NCI-H2029 treated with DMSO at 0.1 percent for 48 hours (cell line): ENCODE measurements at places on chromosomes 12 and 14.
A peak's percentile ranks its signal among the peaks of the same experiment; 100 is the strongest.

GRCh38 chr12:75554556-75554880 lies 43.1 kb upstream of the KRR1 start:
- no peak for DNase-seq

DNA sequence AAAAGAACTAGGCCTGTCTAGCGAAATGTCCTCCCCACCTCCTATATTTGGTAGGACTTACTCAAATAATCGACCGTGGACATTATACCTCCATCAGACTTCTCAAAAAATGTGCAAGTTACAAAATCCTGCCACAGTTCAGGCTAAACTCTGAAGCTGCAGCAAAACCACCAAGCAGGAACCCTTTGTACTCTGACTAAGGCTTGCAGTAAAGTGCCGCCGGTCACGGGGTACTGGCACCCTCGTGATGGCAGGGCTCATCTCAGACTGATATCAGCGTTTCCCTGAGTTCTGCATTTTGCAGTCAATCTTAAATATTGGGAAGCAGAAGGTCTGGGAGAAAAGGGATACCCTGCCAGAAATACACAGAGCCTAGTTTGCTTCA lies 17.1 kb downstream of the SLC11A2 start:
- no peak for DNase-seq

DNA sequence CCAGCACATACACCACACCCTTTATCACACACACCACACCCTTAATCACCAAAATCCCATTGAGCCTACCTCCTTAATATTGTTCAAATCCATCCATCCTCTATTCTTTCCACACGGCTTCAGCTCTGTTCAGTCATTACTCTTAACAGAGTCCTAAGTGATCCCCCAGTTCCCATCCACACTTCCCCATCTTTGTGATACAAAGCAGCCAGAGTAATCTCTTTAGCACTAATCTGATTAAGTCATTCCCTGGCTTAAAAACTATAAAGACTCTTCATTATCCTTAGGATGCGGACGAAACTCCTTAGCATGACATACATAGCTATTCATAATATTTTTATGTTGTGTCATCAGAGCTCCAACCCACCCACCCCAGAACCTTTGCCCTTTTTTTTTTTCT lies 14.7 kb upstream of the MFAP5 start:
- no peak for DNase-seq

GRCh38 chr12:25311506-25311905 lies 60.8 kb upstream of the KRAS start:
- DNase-seq = no peak

- DNase-seq = no peak
Measured at GRCh38 chr14:71324767-71325272, 417.6 kb downstream of the PCNX1 start.

DNA sequence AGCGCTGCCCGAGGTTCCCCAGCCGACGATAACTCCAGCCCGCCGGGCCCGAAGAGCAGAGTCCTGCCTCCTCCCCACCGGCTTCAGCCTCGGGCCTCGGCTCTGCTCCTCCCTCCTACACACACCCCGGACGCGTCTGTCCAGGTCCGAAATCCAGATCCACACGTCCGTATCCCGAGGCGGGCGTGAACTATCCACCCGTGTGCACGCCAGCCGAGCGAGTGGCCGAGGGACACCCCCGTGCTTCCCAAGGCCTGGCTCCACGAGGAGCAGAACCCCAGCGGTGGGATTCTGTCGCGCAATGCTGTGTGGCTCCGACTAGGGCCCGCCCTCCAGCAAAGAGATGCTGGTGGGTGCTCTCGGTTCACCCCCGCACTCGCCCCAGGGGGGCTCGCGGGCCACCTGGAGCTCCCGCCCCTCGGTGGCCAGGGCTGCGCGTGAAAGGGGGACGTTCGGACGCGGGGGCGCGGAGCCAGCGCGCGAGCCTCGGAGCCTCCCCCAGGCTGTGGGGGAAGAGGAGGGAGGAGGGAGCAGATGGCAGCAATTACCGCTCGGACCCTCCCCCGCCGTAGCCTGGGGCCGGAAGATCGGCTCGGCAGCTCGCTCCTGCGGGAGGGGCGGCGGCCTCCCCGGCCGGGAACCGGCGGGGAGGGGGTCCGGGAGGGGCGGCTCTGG lies 18.9 kb upstream of the ANKRD33 start:
- no peak for DNase-seq

DNA sequence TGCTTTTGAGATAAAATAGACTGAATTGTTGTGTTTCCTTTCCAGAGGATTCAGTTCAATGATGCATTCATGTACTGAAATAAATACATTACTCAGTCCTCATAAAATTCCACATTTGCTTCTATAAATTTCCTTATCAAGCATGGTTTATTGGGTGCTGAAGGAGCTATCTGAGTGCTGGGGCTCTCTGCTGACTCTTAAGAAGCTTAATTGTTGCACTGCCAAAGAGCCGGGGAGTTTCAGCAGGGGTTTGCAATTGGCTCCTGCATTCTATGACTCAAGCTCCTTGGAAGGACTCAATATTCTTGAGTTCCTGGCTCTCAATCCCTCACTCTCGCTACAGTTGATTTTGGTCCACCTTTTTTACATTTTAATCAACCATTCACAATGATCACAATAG lies 69.8 kb upstream of the PYGL start:
- no peak for DNase-seq

- no peak for DNase-seq
Measured at GRCh38 chr12:105983622-105984320, 155.0 kb downstream of the NUAK1 start.

DNA sequence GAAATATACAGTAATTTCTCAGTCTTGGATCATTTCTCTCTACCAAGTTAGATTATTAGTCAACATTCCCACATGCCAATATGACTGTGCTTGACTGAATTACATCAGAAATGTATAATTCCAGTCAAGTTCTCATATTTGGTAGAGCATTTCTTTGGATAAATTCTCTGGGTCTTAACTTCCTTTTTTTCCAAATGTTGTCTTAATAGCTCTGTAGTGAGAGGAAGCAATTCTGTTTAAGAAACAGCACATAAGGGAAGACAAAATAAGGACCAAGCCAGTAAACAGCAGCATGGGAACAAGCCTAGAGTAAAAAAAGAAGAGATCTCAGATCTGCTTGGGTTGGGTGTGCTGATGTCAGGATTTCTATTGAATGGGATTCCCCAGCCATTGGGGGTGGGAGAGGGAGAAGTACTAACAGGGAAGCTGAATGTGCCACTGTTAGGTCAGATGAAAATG lies 14.2 kb upstream of the DYRK2 start:
- DNase-seq = no peak

- DNase-seq = no peak
Measured at GRCh38 chr12:19244312-19244711, 114.8 kb downstream of the PLEKHA5 start.

DNA sequence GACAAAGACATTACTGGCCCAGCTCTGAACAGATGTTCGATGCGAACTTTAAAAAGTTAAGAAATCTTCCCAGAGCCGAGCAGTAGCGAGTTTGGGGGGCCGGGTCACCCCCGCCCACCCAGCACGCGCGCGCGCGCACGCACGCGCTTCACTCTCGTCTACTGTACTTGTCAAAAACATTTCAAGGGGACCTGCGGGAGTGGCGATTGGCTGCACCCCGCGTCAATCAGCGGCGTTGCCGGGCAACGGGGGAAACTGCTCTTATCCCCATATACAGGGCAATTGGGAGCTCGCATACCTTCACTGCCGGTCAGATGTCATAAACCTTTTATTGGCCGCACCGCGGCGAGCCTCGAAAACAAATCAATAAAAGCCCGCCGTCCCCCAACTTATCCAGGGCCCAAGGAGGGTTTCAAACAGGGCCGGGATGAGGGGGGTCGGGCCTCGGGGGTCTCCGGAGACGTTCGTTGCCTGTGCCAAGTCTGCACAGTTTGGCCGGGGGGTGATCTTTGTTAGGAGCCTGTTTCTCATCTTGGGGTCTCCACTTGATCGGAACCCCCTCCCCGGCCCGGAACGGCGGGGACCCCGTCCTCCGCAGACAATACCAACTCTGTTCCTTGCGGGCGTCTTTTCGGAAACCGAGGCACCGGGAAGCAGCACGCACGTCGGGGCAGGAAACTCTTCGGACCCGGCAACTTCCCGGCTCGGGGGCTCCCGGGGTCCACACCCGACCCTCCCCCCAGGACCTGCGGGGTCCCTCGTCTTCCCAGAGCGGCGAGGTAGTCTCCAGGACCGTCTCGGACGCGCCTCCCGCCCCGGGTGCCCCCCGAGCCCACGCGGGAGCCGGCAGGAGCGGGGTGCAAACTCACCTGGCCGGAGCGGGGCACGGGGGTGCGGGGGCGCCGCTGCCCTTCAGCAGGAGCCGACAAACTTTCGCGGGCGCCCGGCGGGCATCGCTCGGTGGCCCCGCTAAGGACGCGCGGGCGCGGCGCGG lies 734 bp downstream of the FOXN3 start:
- peak; percentile 25 for DNase-seq

DNA sequence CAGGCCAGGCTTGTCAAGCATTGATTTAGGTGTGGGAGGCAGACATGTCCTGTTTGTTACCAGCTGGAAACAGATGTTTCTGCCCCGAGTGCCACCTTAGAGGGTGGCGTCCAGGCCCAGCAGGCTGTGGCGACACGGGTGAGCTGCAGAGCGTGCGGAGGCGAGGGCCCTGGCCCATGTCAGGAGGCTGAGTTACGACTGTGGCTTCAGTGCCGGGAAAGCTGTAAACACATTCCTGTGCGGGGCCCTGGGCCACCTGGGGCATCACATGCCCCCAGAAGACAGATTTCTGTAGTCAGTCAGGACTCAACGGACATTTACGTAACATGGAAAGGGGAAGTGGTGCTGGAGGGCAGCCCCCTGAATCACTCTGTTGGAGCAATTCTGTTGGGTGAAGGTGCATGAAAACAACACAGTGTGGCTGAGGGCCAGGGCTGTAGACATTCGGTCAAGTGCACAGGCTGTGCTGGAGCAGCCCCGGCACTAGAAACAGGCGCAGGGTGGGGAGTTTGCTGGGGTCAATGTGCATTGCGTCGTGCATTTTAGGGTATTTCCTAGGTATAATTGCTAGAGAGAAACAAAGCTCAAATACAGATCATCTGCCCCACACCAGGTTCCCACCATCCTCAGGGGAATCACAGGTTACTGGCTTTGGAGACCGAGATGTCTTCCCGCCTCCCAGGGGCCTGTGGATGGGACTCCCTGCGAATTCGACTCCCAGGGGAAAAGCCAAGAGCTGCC lies 291.8 kb downstream of the TMEM121 start:
- DNase-seq = no peak

GRCh38 chr14:24329736-24330135 lies 5.1 kb downstream of the ADCY4 start:
- DNase-seq = no peak

DNA sequence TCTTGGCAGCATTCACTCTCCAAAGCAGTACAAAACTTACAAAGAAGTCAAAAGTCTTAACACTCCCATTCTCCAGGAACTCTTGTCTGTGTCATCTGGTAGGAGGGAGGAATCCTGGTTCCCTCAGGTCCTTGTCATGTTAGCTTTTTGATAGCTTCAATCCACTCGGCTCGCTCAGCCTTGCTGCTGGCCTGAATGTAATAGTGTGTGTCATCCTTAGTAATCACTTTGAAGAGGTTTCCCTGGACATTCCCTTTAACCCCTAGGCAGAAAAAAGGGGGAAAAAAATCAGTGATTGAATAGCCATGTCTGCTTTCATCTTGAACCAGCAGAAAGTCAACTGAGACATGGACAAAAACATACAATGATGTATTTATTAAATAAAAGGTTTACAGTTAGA lies 24.8 kb downstream of the PLEK2 start:
- no peak for DNase-seq

DNA sequence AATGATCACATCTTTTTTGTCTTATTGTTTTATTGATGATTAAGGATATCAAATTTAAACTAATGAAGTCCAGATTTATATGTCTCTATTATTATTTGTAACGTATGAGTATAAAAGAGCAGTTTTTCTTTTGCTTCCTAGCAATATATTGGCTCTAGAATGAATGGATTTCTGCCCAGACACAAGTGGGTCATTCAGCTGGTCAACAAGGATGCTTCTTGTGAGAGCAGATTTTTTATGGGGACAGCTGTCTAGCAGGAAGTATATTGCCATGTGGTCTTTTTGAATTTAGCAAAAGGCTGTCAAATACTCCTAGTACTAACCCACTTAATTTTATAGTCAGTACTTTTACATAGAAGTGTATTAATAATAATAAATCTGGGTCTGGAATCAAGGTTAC lies 1071.1 kb upstream of the FLRT2 start:
- peak; percentile 44 for DNase-seq

DNA sequence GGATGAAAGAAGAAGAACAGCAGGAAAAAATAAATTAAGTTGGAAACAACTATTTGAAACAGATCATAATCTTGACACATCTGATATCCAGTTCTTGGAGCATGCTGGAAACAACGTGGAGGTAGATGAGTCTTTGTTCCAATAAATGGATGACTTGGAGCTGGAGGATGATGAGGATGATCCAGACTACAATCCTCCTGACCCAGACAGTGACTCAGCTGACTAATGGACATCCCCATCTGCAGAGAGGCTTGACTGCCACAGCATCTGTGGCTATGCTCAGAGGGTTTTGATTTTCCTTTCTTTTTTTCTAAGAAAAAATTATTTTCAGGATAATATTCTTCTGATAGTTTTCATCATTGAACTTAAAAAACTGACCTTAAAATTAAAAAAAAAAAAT lies 6.2 kb upstream of the ZDHHC17 start:
- DNase-seq = no peak

DNA sequence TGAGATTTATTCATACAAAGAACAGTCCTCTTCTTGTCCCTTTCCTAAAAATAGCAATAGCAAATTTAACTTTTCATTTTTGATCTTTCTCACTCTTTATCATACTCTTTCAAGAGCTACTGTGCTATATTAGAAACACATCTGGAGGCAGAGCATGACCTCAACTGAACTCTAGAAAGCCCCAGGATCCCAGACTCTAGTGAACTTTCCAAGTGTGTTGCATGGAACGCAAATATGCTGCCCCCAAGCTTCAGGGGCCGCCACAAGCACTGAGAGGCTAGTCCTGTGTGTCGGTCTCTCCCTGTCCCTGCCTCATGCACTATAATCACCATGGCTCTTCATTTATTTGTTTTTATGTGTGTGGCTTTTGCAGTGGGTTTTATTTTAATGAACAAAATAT lies 38.7 kb upstream of the ZNF641 start:
- no peak for DNase-seq

- no peak for DNase-seq
Measured at GRCh38 chr14:95248432-95248831, 71.3 kb downstream of the CLMN start.

GRCh38 chr12:110669193-110669502 lies 19.8 kb downstream of the HVCN1 start:
- no peak for DNase-seq

DNA sequence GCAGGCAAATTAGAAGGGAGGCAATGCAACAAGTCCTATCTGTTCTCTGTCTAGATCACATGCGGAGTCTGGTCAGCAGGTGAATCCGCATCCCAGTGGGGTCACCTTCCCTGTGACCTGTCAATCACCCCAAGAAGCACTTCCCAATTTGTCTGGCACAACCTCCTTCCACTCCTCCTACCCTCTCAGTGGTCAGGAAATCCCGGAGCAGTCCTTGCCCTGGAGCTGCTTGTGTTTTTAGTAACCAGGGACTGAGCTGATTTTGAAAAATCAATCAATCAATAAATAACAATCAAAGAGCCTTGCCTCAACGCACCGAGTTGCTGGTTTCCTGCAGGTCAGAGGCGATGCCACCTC lies 572 bp upstream of the ACSS3 start:
- no peak for DNase-seq
